Naive thymus-derived CD4-positive, alpha-beta T cell (primary cell): ENCODE measurements at places on chromosomes 1 and 21. TPM values are rescaled to one million over a fixed set of nuclear protein-coding genes. Genes with fewer than 3 reads are reported as not detected.

Gene KRTAP21-2
- not detected for total RNA-seq

Gene SELL
- total RNA-seq = 519 TPM

Gene GJA5
- total RNA-seq = not detected

Gene PPP1R8
- total RNA-seq = 17.5 TPM

Gene CFAP57
- total RNA-seq = not detected

Gene AADACL3
- total RNA-seq = not detected

Gene RBM11
- total RNA-seq = 0.46 and 0.71 TPM in 2 replicates

Gene KCNA2
- 0.96 TPM for total RNA-seq

GRCh38 chr21:42403611-42404231, at the start of gene UBASH3A:
Gene UBASH3A, plus strand, starts transcription at chr21:42403902. Its CDS starts 44 bp downstream, at chr21:42403946.
- peak within 1 kb of the TSS; percentile 89 for H3K27ac ChIP-seq
- peaks cover 42% of the 10 kb centered on the region for H3K4me1 ChIP-seq
- peak within 1 kb of the TSS; percentile 66 for H3K4me3 ChIP-seq
- H3K36me3 ChIP-seq = peaks cover 16% of the 10 kb centered on the region
- H3K27me3 ChIP-seq = no peaks in the 10 kb centered on the region

DNA sequence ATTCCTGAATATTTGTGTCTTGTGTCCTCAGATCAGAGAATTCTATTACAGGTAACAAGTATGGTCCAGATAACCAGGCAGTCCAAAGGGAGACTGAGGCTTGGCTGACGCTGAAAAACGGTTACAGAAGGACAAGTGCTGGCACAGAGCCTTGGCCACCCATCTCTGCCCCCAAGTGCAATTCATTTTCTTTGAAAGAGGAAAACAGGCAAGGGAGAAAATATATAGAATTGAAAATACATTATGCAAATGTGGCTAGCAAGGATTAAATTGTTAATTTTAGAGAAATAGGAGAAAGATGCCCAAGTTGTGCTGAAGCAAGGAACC, 1.2 kb downstream of the SORT1 start:
- H3K36me3 ChIP-seq = no peaks in the 10 kb centered on the region
- peaks cover 6% of the 10 kb centered on the region for H3K4me1 ChIP-seq
- DNase-seq = no peak
- H3K4me3 ChIP-seq = peak overlapping the region; percentile 37
- no peaks in the 10 kb centered on the region for H3K27me3 ChIP-seq

DNA sequence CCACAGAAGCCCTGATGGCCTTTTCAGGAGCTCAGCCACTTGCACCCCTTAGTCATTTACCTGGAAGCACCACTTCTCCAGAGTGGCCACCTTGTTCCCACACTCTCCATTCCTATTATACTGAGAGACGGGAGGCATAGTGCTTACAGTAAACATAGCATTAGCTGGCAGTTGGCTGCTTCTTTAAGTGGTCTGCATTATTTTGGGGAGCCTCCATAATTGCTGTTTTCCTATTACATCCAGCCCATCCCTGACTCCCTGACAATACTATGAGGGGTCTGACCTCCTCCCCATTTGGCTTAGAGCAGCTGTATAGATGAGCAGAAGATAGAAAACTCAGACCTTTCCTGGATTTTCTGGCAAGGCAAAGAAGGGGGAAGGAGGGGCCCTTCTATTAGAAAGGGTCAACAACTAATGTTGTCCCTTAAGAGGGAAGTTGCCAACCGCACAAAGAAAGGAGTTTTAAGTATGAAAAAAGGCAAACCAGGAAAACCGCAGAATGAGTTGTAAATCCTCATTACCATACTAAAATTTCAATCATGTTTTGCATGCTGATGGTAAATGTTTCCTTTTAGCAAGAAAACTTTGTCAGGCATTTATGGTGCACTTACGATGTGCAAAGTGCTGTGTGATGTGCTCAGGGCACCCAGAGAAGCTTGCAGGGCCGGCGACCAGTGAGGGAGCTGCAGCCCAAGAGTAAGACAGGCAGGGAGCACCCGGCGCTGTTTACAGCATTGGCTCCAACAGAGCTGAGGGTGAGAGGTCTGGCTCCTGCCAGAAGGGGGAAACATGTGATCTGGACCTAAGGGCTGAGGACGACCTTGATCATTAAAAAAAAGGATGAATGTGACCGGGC, 167.3 kb downstream of the ZZZ3 start:
- H3K27ac ChIP-seq = no peak overlapping the region
- DNase-seq = no peak
- no peak overlapping the region for H3K4me3 ChIP-seq
- H3K36me3 ChIP-seq = no peaks in the 10 kb centered on the region
- no peaks in the 10 kb centered on the region for H3K27me3 ChIP-seq
- no peaks in the 10 kb centered on the region for H3K4me1 ChIP-seq

DNA sequence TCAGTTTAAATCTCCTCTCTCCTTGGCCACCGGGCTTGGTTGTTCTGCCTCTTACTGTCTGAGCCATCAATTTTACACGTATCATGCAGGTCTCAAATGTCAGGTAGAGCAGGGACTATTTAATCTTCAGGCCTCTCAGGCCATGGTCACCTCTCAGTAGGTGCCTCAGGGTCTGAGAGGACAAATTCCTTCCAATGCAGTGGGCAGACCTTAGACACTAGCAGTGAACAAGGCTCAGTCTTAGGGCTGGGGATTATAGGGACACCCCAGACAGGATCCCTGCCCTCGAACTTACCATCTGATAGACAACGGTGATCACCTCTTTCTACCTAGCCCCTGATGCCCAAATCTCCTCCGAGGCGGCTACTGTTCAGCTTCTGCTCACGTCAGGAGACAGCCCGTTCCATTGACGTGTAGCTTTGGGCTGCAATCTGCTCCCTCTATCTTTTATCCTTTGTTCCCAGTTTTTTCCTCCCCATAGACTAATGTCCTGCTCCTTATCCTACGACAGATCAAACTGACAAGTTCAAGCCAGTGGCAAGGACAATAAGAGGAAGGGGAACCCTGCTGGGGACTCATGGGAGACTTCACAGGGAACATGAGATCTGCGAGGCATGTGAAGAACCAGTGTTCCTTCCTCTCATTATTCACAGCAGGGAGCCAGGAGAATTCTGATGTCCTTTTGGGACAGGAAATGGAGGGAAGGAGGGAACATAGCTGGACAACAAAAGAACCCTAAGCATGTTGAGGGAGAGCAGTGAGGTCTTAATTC, 1.4 kb upstream of the MYOG start:
- no peak for DNase-seq
- H3K4me3 ChIP-seq = no peak overlapping the region
- no peak overlapping the region for H3K27ac ChIP-seq
- H3K36me3 ChIP-seq = no peaks in the 10 kb centered on the region

DNA sequence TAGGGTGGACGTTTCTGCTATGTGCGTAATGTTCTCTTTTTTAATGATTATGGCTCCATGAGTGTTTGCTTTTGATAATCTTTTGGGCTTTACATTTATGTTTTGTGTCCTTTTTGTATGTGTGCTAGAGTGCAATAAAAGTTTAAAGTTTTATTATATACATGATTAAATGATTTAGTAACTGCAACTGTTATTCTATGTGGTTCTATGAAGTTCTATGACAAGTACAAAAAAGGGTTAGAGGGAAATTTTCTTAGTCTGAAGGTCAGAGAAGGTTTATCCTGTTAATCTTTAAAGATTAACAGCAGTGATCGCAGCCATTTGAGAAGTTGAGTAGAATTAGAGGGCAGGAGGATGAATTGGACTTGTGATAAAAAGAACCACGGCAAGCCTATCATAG, 386.4 kb upstream of the CHRM3 start:
- H3K4me3 ChIP-seq = no peak overlapping the region
- no peaks in the 10 kb centered on the region for H3K27me3 ChIP-seq
- no peak for DNase-seq
- H3K36me3 ChIP-seq = no peaks in the 10 kb centered on the region

- H3K4me1 ChIP-seq = no peaks in the 10 kb centered on the region
- H3K4me3 ChIP-seq = no peak overlapping the region
- no peak for DNase-seq
- no peaks in the 10 kb centered on the region for H3K27me3 ChIP-seq
These were observed 91.5 kb upstream of the ETS2 start for GRCh38 chr21:38714039-38714817.

DNA sequence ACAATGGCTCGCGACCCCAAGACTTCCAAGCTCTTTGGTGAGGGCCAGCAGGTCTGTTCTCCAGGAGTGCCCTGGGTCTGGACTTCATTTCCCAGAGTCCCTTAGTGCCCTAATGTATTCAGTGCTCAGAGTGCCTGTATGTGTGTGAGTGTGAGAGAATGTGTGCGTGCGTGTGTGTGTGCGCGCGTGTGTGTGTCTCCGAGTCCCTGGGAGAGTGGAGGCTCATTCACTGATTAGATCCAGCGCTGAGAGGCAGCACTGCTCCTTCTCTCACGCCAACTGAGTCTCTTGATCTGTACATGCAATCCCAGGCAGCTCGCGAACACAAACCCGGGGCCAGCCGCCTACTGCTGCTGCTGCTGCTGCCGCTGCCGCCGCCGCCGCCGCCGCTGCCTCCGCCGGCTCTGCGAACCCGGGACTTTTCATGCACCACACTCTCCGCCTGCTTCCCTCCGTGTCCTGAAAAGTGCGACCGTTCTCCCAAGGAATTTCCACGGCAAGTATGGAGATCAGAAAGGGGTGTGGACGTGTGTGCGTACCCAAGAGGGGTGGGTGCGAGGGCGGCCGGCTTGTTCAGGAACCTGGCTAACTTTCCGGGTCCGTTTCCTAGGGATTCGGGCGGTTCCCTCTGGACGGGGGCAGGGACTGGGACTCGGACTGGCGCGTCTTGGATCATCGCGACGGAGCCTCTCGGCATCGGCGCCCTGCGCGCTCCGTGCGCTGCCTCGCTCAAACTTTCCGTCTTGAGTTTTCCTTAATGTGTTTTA, at the start of gene RNF220:
Gene RNF220, plus strand, starts transcription at position 225 of the 767 bp plus-strand sequence.
- peak within 1 kb of the TSS; percentile 66 for H3K4me3 ChIP-seq
- H3K4me1 ChIP-seq = peaks cover 10% of the 10 kb centered on the region
- H3K27ac ChIP-seq = no peak within 1 kb of the TSS
- DNase-seq = no peak
- peaks cover 20% of the 10 kb centered on the region for H3K27me3 ChIP-seq

DNA sequence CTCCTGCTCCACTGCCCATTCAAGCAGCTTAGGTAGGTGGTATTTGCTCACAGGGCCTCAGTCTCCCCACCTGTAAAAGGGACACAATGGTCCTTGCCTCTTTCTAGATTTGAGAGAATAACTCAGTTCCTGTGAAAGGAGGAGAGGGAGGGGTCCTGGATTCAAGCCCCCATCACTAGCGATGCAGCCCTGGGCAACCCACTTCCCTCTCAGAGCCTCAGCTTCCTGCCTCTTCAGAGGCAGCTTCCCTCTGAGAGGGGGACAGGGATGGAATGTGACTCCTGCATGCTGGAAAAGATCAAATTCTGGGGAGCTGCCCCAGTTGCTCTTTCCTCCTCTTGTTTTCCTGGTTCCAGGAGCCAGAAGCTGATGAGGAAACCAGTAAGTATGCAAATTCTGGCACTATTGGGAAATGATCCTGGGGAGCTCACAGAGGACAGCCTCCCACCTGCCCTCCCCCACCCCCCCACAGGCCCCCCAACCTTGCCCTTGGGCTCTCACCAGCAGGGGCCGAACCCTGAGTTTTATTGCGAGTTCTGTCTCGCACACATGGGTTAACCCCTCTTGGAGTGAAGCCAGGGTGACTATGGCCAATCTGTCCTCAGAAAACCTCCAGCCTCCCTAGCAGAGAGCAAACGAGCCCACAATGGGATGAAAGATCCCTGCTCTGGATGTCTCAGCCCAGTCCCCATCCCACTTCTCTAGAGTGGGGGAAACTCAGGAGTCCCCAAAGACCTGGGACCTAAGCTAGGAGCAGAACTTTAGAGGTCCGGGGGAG, 11.7 kb downstream of the ZC3H12A start:
- H3K27ac ChIP-seq = peak overlapping the region; percentile 54
- no peaks in the 10 kb centered on the region for H3K27me3 ChIP-seq
- no peak overlapping the region for H3K4me3 ChIP-seq
- peaks cover 8% of the 10 kb centered on the region for H3K36me3 ChIP-seq
- no peak for DNase-seq
- peaks cover 9% of the 10 kb centered on the region for H3K4me1 ChIP-seq

DNA sequence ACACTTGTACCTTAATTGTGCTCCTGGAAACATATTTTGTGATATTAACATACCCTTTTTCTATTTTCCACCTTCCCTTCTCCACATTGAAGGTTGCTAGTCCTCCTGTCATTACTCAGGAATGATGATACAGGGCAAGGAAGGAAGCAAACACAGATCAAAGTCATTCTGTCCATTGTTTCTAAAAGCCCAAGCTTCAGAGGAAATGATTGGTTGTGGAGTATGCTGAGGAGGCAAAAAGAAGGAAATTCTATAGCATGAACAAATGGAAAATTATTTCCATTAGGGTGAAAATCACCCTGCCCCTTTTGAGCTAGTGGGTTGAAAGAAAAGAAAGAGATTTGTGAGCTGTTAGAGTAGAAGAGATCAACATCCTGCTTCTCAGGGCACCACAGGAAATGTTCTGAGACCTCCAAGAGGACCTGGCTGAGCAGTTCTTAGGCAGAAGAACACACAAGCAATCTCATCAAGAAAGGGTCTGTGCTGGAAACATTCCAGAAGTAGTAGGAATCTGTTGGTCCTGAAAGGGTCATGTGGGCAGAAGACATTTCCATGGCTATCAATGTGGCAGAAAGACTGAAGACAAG, 29.0 kb upstream of the PRRX1 start:
- H3K4me3 ChIP-seq = no peak overlapping the region
- H3K27me3 ChIP-seq = no peaks in the 10 kb centered on the region
- no peak overlapping the region for H3K27ac ChIP-seq
- no peak for DNase-seq
- no peaks in the 10 kb centered on the region for H3K4me1 ChIP-seq

DNA sequence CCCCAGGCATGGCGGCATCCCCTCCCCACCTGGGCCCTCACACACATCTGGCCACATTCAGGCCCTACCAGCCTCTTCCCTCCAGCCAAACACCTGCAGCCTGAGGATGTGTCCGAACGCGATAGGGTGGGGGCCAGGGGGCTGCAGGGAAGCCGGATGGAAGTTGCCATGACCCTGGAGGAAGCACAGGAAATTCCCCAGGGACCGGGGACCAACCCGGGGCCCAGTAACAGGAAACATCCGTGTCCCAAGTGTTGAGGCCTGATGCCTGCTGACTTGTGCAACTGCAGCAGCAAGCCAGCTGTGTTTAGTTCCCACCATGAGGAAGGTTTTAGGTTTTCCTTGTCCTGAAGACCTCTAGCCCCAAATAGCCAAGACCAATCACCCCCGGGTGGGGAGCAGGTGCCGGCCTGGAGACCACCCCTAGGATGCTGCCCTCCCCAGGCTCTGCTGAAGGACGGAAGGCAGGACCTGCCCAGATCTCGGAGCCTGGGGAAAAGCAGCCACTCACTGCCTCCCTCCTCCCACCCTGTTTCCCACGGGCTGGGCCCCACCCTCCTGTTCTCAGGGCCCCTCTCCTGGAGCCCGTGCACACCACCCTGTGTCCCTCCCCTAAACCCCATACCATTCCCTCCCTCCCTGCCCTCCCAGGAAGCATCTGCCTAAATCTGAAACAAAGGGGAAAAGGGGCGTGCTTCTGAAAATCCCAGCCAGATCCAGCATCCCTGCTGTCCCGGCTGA, 29.8 kb downstream of the MEGF6 start:
- H3K27ac ChIP-seq = no peak overlapping the region
- DNase-seq = no peak
- H3K4me3 ChIP-seq = no peak overlapping the region
- H3K27me3 ChIP-seq = no peaks in the 10 kb centered on the region
- no peaks in the 10 kb centered on the region for H3K36me3 ChIP-seq
- H3K4me1 ChIP-seq = no peaks in the 10 kb centered on the region

- no peak overlapping the region for H3K4me3 ChIP-seq
- no peak overlapping the region for H3K27ac ChIP-seq
- H3K27me3 ChIP-seq = no peaks in the 10 kb centered on the region
- no peaks in the 10 kb centered on the region for H3K4me1 ChIP-seq
These were observed 55.6 kb upstream of the ADAR start for GRCh38 chr1:154663471-154664060.

GRCh38 chr1:41351262-41352151, 9.7 kb upstream of the FOXO6 start:
- no peak for DNase-seq
- H3K4me1 ChIP-seq = no peaks in the 10 kb centered on the region
- no peaks in the 10 kb centered on the region for H3K36me3 ChIP-seq
- H3K4me3 ChIP-seq = no peak overlapping the region
